ENCODE measurements at places on chromosomes 2 and 18. TPM values are rescaled to one million over a fixed set of nuclear protein-coding genes. Genes with fewer than 3 reads are reported as not detected.

GRCh38 chr18:28594034-28594433, 417.1 kb upstream of the CDH2 start:
- no peak for DNase-seq

GRCh38 chr2:241601841-241602240, 35.1 kb downstream of the THAP4 start:
- DNase-seq = no peak

- no peak for DNase-seq
Measured at GRCh38 chr2:207362716-207363115, 167.0 kb upstream of the CREB1 start.

DNA sequence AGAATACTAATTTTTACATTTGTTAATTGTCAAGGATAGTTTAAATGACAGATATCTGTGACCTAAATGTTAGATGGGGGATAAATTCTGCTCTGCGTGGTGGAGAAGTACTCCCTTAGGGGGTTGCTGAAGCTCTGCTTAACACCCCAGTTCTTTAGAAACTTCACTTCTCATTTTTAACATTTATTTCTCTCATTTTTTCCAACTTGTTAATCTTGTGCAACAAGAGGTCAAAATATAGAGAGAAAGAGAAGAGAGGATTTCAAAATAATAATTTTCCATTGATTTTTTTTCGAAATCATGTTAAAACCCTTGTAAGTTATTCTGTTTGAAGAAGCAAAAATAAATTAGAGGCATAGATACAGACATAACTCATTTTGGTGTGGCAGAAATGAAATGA, 61.3 kb upstream of the SLC8A1 start:
- no peak for DNase-seq

DNA sequence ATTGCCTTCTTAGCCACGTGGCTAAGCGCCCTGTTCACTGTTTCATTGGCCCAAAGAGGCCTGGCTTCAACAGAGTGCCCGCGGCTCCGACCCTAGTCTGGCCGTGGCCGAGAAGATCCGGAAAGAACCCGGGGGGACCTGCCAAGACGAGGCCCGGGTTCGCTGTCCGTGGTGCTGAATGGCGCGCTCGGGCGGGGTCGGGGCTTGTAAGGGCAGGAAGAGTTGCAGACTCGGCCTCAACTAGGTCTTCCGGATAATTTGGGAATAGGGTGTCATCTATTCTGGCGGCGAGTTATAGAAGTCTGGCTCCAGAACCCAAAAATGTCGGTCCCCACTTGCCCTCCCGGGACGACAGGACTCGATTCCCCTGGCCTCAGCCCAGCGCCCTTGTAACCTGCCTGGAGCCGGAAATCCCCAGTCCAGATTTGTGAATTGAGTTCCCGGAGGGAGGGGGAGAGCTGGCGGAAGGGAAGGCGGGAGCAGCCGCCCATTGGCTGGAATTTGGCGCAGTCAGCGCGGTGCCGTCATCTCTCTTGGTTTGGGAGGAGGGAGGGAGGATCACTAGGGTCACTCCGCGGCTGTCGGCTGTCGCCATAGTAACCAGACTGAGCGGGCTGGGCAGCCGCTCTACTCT, 3.5 kb downstream of the CDK5R2 start:
- DNase-seq = peak; percentile 87

GRCh38 chr2:100214265-100214971, 72.0 kb upstream of the AFF3 start:
- DNase-seq = peak; percentile 96

GRCh38 chr2:218032336-218033171, 29.8 kb upstream of the TNS1 start:
- no peak for DNase-seq

GRCh38 chr2:237208373-237209260, 122.9 kb downstream of the COPS8 start:
- DNase-seq = peak; percentile 72

- DNase-seq = no peak
Measured at GRCh38 chr2:229124136-229124535, 147.0 kb downstream of the PID1 start.

DNA sequence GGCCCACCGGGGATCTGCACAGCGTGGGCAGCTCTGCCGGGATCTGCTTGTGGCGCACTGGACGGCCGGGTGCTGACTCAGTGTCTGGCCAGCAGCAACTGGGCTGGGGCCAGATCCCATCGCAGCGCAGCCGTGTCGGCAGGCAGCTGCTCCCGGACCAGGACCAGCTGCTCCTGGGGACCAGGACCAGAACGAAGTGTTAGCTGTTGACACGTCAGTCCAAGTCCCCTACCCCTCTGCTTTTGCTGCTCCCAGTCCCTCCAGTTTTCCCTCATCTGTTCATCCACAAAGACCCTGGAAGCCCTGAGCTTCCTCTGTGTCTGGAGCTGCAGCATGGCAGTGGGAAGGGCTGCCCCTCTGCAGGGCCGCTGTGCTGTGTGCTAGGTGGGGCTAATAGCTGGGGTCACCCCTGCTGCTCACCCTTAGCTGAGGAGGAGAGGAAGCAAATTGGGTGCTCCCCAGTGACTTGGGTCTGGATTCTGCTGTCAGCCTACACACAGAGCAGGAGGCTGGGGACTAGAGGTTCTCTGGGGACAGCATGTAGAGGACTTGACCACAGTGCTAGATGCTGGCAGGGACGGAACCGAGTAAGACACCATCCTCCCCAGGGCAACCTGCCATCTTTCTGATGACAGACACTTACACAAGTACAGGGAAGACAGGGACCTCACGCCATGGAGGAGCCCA, 16.9 kb upstream of the KIF1A start:
- peak; percentile 76 for DNase-seq

DNA sequence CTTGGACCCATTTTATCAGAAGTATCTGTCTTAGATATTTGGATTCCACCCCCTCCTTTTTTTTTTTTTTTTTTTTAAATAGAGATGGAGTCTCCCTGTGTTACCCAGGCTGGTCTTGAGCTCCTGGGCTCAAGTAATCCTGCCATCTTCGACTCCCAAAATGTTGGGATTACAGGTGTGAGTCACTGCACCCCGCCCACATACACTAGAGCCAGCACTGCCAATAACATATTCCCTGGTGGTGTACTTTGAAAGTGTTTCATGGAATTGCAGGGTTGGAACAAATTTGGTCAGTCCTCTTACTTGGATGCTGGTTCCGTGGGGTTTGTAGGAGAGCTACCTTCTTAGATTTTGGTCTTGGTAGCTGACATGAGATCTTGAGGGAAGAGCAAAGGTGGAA, 15.0 kb downstream of the PDCL3 start:
- DNase-seq = no peak

DNA sequence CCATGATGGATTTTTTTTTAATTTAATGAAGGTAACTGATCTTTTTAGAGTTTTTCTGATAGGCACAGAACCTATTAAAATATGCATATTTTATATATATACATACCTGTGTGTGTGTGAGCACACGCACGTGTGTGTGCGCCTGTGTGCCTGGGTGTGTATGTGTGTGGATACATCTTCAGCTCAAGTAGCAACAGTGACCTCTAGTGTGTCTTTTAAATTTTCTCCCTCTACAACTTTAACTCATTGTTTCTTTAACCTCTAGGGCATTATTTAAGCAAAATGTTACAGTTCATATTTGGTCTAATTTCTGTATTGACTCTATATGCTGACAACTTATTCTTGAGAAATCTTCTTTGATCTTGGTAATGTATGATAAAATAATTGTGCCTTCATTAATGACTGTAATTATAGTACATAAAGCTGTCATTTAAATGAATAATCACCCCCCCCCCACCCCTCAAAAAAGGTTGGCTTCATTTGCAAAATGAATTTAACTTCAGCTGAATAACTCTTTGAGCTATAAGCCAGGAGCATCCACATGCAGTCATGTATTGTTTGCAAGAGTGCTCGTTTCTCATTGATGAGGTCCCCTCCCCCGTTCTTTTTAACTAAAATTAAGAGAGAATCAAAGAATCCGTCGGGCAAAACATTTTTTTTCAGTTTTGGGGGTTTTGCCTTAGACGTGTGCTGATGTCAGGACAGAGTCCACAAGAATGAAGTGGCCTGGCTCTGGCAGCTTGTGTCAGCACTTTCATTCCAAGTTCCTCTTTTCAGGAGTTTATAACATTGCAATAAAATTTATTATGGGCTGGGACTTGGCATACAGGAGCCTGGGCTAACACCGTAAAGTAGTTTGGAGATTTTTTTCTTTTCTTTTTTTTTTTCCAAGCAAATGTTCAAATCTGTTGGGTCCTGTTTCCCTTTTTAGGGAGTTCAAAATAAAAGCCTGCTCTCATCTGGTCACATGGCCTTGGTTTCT, 80.0 kb downstream of the ETAA1 start:
- peak; percentile 68 for DNase-seq

GRCh38 chr2:181780657-181781056, 100.3 kb upstream of the NEUROD1 start:
- no peak for DNase-seq

GRCh38 chr2:25651782-25652455, 21.5 kb downstream of the DTNB start:
- no peak for DNase-seq

DNA sequence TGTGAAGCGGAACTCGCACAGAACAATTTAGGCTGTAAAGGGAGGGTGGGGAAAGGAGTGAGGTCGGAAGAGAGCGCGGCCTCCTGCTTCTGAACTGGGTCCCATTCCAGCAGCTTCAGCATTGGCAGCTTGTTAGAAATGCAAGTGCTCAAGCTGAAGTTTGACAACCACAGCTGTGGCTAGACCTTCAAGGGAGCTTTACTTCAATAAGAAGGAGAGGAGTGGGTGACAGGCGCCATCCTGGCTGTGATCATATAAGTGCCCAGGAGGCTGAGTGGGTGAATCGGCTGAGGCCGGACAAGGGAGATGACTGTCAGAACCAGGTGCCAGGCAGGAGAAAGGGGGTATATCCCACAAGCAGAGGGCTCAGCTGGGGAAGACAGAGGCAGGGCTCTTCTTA, 622.5 kb downstream of the GALR1 start:
- peak; percentile 69 for DNase-seq

DNA sequence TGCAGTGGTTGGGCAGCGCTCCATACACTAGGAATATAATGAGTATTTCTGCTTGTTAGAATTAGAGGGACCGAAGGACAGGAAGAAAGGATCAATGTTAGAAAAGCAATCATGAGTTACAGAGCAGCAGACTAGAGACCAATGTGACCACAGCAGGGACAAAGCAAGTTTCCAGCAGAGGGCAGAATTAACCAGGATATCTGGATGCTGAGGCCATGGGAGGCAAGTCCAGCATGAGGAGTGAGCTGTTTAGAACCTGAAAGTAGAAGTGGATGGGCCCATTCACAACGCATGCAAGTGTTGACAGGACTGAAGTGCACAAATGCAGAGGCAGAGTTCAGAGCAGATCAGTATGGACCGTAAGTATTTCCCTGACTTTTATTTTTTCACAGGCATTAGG, 910.4 kb upstream of the GYPC start:
- peak; percentile 78 for DNase-seq

GRCh38 chr2:106057206-106057605, 136.9 kb downstream of the UXS1 start:
- no peak for DNase-seq

- no peak for DNase-seq
Measured at GRCh38 chr2:63009490-63009889, 41.1 kb upstream of the OTX1 start.

DNA sequence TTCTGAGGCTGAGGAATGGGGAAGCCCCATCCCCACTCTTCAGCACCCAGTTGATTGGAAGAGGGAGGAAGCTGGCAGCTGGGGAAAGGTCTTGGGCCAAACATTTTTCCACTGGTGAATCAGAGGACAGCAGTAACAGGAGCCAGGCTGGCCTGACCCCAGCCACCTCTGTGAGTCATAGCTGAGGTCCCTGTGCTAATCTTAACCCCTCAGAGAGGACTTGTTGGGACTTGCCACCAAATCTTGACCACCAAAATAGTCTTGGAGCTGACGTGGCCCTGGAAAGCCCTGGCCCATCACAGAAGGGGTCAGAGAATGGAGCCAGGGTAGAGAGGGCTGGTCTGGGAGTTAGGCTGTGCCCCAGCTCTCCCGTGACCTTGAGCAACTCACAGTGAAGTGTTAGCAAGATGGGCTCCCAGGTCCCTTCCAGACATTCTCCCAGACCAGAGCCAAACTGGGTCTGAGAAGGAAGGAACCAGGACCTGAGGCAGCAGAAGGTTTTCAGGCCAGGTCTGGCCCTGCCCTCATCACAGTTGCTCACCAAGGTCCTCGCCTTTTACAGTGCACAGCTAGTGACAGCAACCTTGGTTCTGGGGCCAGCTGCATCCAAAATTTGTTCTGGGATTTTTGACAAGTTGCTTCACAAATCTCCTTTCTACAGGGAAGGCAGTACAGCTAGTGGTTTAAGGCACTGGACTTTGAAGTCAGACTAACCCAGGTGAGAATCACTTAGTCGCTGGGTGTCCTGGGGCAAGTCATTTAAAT, 266.6 kb downstream of the CYP26B1 start:
- DNase-seq = peak; percentile 17

- no peak for DNase-seq
Measured at GRCh38 chr18:31738460-31739407, 21.9 kb downstream of the SLC25A52 start.

DNA sequence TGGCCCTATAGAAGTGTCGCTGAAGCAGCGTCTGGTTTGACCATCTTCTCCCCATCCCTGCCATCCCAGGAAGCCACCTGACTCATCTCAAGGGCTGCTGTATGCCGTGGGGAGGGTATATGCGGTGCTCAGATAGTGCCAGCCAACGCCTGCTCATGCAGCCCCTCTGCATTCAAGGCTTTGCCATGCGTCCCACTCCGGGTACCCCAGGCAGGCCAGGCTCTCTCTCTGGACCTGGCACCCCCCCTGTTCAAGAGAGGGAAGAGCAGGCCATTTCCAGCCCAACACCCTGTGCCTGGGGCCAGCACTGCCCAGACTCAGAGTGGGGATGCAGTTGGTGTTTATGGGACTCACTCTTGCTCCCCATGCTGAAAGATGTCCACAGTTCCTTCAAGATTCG, 130.0 kb downstream of the GLI2 start:
- no peak for DNase-seq

GRCh38 chr2:177164584-177165052, 48.0 kb upstream of the HNRNPA3 start:
- DNase-seq = peak; percentile 95

DNA sequence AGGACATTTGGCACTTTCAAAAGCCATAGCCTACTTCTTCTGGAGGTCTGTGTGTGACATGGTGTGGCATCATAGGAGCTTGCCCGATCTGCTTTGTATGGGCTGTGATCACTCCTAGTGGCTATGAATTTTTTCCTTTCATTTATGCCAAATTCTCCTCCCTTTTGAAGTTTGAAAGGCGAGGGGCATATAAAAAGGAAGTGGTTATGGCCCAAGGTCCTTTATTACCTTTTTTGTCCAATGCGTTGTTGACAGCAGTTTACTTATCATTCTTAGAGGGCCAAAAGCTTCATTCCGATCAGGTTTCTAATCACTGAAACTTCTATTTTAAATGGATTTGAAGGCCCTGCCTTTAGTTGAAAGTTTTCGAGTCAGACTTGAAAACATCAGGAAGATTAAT, 224.3 kb upstream of the FOSL2 start:
- no peak for DNase-seq

AMER3 gene
- total RNA-seq = not detected

GPR45 gene
- not detected for total RNA-seq

RMC1 gene
- total RNA-seq = 10.4 TPM

CIB4 gene
- not detected for total RNA-seq

C2orf78 gene
- not detected for total RNA-seq

ZSWIM2 gene
- not detected for total RNA-seq

C2orf80 gene
- total RNA-seq = not detected

CNRIP1 gene
- total RNA-seq = 19.6 TPM

MTIF2 gene
- total RNA-seq = 33.6 TPM

SUMO1 gene
- 79.7 TPM for total RNA-seq

UXS1 gene
- 67.4 TPM for total RNA-seq

CREG2 gene
- 0.92 TPM for total RNA-seq

RRM2 gene
- total RNA-seq = 20.3 TPM

B3GNT7 gene
- 2.8 TPM for total RNA-seq

MC5R gene
- not detected for total RNA-seq

SERPINB3 gene
- 1.3 TPM for total RNA-seq

RGPD4 gene
- total RNA-seq = not detected

DCDC2C gene
- total RNA-seq = not detected
